ENCODE measurements at places on chromosomes 5 and 9. TPM values are rescaled to one million over a fixed set of nuclear protein-coding genes. Genes with fewer than 3 reads are reported as not detected.

- DNase-seq, result no peak
Observed at GRCh38 chr9:98957826-98958225, 14.1 kb downstream of the COL15A1 start.

DNA sequence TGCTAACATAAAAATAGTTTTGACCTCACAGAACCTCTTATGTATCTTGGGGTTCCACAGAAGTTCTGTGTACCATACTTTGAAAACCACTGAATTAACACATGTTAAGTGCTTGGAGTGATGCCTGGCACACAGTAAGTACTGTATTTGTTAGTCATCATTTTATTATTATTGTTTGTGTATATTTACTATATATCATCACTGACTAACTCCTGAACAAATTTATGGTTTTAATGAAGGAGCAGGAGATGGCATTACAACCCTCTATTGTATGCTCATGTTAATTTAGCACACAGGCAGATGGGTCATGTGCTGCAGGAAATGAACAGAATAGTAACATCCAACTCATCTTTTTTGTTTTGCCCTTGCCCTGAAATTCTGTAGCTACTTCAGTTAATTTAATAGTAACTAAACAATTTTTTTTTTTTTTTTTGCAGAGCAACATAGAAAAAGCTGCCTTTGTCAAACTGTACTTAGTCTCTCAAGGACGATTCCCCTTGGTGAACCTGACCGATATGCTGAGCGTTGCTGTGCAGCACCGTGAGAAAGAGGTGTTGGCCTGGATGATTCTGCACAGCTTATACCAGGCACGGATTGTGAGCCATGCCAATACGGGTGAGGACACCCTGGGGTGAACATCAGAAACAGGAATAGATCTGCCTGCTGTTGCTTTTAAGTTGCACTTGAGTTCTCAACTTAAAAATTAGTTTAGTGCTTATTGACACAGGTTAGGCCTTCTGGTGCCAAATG is 45.4 kb downstream of the HACD4 start:
- DNase-seq, result no peak

GRCh38 chr5:71894091-71894490 is 175.0 kb downstream of the CARTPT start:
- no peak for DNase-seq

GRCh38 chr9:9670454-9670853 is 942.3 kb downstream of the PTPRD start:
- DNase-seq, result no peak

PCDHB11 gene
- 0.20 TPM for total RNA-seq

DNAH5 gene
- 2.0 TPM for total RNA-seq

SLC34A1 gene
- not detected for total RNA-seq
